ENCODE measurements at places on chromosomes 5 and 9. TPM values are rescaled to one million over a fixed set of nuclear protein-coding genes. Genes with fewer than 3 reads are reported as not detected.

Gene SPINK7
- polyA plus RNA-seq, result 0.61 TPM

DNA sequence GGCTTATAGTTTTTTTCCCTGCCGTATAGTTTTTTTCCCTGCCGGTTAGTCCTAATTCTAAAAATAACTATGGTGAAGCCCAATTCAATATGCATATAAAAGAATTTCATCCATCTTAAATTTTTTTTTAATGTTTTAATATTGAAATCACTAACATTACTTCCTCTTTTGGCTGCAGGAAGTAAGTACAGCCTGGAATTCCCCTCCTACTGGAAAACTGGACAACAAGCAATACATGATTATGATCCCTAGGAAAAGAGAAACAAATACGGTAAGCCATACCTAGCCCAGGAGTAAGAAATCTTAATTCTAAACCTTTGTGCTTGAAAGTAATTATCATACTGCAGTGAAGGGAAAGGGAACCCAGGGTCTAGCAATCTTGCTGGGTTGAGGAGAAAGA is 119.0 kb downstream of the NR3C1 start:
- no peak for DNase-seq

Gene ZNF618
- polyA plus RNA-seq, result 15.1 TPM

Gene MIGA2
- 20.0 TPM for polyA plus RNA-seq

Gene PKD2L2
- polyA plus RNA-seq, result 0.74 TPM

DNA sequence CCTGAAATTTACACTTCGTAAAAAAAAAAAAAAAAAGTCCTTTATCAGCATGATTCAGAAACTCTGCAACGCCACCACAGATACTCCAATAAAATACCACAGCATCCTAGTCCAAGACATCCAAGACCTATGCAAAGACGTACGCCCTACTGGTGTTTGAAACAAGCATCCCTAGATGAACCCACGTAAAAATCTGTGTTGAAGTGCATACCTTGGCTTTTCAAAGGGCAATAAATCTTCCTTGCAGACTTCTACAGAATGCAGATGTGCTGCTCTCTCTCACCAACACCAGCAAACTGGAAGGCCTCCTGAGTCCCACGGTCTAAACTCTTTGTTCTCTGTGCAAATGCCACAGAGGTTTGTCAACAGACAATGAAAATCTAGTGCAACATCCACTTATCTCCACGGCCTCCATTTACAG is 38.8 kb downstream of the MYO10 start:
- no peak for DNase-seq

DNA sequence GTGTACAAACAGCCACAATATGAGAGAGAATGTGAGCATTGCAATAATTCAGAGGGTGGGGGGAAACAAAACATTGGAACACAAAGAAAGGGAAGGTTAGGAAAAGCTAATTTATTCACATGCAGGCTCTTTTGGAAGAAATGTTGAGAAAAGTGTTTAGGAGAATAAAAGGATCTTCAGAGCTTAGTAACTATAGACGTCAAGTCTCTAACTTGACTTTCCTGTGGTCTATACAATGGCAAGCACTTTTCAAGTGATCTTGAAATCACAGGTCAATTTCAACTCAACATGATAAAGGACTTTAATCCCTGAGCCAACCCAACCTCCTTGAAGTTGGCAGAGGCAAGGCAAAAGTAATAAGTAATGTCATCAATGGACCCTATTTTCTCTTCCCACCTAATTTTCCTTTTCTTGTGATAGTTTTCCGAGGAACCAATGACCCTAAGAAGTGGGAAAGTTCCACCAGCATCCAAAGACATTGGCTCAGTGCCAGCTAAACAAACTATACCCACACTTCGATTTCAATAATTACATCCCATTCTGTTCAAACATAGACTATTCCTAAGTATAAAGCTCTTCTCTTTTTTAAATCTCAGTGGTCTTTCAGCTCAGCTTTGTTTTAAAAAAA is 23.7 kb downstream of the RFK start:
- no peak for DNase-seq

All from hindlimb muscle (tissue), 1 donor.